ENCODE measurements at places on chromosomes 5 and 9. TPM values are rescaled to one million over a fixed set of nuclear protein-coding genes. Genes with fewer than 3 reads are reported as not detected.

PDLIM7 gene
- total RNA-seq: 65.2 TPM

NRARP gene
- 0.22 TPM for total RNA-seq

DCANP1 gene
- total RNA-seq: not detected

GLE1 gene
- 28.7 TPM for total RNA-seq

HAND1 gene
- total RNA-seq: not detected

SLC4A9 gene
- not detected for total RNA-seq

UGT3A1 gene
- not detected for total RNA-seq

All from articular chondrocyte of knee joint (primary cell).